HS-27A (cell line): ENCODE measurements at places on chromosomes 7 and 10.

DNA sequence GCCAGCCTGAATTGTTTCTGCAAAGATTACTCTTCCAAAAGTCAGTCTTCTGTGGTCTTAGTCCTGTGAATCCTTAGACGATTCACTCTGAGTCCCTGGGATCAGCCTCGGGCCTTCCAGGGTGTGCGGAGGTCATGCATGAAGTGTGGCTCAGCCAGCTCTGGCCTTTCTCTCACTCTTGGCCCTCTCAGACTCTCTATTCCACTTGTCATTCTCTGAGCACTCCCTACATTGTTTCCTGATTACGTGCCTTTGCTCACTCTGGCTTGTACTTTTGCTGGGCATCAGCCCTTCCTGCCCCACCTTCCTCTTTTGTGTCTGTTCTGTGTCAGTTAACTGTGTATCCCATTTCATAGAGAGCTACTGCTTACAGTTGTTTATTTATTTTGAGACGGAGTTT is 36.0 kb downstream of the CCNY start:
- DNase-seq = no peak

GRCh38 chr10:4100380-4100779 is 315.4 kb upstream of the KLF6 start:
- DNase-seq = no peak

- DNase-seq = no peak
These were observed 195.3 kb downstream of the PPP1R9A start for GRCh38 chr7:95102662-95103061.

DNA sequence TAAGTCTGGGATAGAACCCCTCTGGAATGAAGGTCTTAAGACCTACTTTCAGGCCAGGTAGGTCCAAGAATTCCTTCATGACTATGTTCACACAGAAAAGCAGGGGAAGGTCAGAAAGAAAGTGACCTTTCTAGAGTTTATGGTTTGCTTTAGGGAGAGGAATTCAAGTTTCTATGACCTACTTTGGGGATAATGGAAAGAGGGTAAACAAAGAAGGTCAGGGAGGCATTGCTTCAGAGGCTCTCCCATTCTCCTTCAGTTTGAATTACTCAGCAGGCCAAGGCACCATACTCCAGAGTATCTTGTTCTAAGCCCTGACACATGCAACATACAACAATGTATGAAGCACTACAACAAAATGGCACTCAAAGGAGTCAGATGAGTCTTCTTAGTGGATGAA is 11.5 kb upstream of the MACC1 start:
- no peak for DNase-seq

DNA sequence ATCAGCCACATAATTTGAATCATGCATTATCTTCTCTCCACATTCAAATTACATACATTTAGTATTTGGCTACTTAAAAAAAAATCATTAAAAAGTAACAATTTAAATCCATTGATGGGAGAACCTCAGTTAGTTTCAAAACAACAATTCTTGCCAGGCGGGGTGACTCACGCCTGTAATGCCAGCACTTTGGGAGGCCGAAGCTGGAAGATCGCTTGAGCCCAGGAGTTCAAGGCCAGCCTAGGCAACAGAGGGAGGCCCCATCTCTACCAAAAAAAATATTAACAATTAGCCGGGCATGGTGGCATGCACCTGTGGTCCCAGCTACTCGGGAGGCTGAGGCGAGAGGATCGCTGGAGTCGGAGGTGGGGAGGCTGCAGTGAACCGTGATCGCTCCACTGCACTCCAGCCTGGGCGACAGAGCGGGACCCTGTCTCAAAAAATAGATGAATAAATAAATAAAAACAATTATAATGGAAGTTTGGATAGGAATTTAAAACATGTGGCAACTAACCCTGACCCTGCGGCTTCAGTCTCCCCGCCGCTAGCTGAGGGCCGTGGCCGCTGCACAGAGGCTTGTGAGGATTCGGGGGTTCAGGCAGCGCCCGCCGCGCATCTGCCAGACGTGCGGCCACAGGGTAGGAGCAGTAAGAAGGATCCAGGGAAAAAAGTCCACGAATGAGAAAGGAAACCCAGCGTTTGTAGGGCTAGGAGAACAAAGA is 1.1 kb upstream of the CSGALNACT2 start:
- no peak for DNase-seq

DNA sequence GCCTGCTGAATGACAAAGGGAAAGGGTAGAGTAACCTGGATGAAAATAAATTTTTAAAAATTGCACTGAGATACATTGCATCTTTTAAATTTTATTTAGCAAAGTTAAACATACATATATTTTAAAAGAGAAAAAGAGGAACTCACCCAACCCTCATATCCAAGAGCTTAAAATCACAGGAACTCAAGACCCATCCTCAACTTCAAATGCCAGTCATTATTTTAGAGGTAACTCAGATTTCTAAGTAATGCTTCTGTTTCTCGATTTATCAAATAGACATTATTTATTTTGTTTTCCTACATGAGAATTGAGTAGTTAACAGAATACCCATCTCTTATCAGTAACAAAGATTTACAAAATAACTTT is 32.4 kb upstream of the KMT2E start:
- no peak for DNase-seq

DNA sequence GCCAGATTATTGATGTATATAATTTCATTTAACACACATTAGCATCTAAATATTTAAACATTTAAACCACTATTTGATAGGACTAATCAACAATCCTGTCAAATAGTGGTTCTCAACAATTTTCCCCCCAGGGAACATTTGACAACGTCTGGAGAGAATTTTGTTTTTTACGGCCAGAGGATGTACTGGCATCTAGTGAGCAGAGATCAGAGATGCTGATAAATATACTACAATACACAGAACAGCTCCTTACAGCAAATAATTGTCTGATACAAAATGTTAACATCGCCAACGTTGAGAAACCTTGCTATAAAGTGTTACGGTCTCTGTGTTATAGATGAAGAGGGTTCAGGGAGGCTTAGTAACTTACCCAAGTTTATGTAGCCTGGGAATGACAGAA is 25.0 kb upstream of the TMEM229A start:
- no peak for DNase-seq
